CD14-positive monocyte (primary cell): ENCODE measurements at places on chromosomes 12 and 14.

GRCh38 chr14:74438351-74438915 is 12.4 kb upstream of the SYNDIG1L start:
- no peak for DNase-seq

GRCh38 chr14:90198541-90199060 is 57.8 kb upstream of the PSMC1 start:
- no peak for DNase-seq

DNA sequence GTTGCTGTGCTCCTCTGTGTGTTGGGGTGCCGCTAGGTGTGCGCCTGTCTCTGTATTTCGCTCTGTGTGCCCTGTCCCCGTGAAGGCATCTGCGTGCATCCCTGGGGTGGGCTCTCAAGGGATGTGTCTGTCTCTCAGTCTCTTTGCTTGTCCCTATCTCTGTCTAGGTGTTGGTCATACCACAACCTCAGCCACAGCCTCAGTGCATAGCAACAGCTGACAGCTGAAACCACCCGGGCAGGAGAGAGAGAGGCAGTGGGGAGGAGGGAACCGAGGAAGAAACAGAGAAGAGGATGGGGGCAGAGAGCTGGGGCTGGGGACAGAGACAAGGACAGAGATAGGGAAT is 953 bp upstream of the NXPH4 start:
- DNase-seq = no peak

- DNase-seq = no peak
These were observed 110.9 kb downstream of the SCAF11 start for GRCh38 chr12:45879363-45879895.

DNA sequence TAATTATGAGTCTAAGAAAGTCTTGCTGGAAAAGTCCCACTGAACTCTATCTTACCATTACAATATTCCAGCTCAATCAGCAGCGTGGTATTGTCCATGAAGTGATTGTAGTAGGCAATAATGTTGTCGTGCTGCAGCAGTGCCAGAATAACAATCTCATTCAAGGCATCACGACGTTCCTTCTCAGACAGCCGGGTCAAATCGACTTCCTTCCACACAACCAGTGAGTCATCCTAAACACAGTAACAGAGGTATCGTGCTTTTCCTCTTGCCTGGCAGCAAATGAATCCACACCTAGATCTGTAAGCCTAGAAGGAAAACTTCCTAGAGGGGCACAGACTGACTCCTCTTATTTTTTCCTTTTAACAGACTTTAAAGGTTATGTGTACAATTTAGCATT is 2.9 kb downstream of the NEK9 start:
- peak; percentile 89 for DNase-seq

DNA sequence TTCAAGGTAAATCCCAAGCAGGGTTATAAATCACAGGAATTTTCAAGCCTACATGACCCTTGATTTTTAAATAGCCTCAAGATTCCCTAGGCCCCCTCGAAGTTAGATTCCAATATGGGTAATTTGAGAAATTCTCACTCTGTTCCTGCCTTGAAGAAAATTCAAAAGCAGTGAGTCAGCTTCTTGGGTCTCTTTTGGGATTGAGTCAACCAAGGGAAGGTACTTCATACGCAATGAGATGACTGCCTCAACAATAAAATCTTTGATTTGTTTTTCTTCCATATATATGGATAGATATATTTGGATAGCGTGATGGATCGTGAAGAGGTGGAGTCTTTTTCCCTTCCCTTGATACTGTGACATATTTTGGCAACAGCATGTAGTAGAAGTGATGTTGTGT is 180.4 kb upstream of the ATP2B1 start:
- DNase-seq = no peak

GRCh38 chr12:58906917-58907316 is 13.4 kb downstream of the LRIG3 start:
- DNase-seq = no peak

DNA sequence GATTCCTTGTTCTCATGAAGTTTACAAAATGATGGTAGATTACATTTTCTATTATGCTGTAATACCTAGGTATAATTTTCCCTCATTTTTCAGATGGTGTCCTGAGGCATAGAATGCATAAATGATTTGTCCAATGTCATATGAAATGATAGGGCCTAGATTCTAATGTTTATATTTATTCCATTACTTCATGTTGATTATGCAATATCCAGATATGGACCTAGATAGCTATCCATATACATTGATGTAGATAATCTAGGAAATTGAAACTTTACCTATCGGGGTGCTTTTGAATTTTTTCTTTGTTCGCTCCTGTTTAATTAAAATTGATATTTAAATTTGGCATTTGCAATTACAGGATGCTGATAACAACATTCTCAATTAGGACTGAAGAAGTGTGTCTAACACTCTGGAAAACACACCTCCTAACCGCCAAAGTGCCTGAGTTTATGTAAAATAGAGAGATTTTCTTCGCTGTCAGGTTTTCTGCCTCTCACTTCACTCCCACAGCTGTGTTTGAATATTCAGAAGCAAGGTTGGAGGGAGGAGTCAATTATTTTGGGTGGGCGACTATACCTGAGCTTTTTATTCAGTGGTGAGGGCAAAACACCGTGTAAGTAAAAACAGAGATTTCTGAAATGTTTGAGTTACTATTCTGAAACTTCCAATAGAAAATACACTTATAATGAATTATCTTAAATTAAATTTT is 164.4 kb upstream of the ATP2B1 start:
- DNase-seq = no peak

DNA sequence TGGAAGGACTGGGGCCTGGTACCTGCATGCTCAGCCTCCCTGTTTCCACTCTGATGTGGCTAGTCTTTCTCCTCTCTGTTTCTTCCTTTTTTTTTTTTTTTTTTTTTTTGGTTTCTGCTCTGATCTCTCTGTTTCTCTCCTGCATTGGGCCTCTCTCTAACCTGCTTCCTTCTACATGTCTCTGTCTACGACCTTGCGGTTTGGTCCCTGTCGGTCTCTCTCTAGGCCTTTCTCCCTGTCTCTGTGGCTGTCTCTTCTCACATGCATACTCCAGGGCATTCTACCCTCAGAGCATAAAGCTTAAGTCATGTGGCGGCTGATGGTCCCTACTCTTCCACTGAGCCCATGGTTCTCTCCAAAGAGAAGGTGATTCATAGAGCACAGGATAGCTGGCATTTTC is 1096.6 kb downstream of the BCL11B start:
- DNase-seq = no peak
